ENCODE measurements at places on chromosomes 1 and 21.

DNA sequence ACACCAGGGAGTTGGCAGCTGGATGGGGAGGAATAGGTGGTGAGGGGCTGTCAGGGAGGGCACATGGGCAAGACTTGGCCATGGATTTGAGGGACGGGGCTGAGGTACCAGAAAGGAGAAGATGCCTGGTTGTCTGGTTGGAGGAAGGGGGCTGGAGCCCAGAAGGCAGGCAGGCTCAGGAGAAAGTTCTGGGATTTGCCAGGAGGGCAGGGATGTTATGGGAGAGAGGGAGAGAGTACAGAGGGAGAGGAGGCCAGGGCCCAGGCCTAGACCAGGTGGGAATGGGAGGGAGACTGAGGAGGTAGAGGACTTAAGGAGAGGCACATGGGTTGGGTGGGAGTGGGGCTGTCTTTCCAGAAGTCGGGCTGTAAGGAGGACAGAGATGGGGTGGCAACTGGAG, 4.3 kb downstream of the A3GALT2 start:
- no peak for DNase-seq

DNA sequence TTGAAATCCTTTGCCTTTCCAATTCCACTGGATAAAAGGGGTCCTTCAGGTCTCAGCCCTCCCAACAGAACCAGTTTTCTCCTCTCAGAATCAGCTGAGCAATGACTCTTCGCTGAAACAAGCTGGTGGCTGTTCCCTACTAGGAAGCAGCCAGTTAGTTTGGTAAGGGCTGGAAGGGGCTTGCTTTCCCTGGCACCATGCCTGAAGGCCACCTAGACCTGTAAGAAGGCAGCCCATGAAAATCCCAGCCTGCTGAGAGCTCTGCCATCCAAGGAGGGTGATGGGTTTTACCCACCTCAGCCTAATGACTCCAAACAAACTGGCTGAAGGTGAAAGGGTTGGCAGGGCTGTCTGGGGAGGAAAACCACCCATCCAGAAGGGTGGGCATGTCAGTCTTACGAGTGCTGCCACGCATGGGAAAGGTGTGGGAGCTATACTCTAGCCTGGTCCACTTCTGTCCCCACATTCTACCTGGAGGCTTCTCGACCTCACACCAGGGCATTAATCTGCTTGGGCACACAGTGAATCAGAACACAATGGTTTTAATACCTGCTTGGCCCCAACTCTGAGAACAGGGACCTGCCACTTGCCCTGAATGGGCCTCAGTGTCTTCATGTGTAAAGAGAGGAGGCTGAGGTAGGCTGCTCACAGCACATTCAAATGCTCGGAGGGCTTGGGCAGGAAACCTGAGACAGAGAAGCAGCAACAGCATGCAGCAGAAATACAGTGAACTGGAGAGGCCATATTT, 53.0 kb downstream of the CD46 start:
- no peak for DNase-seq

- DNase-seq: no peak
These were observed 951 bp downstream of the GGPS1 start for GRCh38 chr1:235329139-235329902.

DNA sequence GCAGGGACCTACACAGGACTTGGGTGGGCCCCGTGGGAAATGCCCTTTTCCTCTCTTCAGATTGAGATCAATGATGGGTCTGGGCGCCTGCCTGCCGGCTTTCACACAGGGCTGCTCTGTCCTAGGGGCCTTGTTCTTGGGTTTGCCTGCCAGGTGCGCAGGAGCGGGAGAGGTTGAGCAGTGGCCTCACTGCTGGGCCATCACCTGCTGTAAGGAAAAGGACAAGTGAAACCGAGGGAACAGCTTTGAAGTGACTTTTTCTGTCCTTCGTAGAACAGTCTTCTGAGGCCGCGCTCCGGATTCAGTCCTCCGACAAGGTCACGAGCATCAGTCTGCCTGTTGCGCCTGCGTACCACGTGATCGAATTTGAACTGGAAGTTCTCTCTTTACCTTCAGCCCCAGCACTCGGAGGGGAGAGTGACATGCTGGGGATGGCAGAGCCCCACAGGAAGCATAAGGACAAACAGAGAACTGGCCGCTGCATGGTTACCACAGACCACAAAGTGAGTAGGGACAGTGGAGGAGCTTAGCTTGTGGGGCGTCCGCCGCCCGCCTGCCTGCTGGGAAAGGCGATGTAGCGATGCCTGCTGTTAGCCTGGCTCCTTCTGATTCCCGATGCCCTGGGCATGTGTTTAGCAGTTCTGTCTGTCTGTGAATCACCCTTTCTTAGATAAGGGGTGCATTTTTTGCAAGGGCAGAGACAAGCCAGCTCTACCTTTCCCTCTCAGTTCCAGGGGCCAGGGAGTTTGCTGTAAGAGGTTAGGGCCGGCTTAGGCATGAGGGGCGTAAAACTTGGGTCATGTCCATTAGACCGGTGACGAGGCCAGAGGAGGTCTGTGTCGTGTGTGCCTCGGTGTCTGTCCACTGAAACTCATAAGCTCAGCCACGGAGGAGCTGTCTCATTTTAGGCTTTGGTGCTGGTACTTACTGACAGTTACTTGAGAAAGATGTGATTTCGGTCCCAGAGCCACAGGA, 19.5 kb upstream of the PWP2 start:
- DNase-seq: no peak

- DNase-seq: no peak
These were observed 106.3 kb upstream of the DMRTA2 start for GRCh38 chr1:50529510-50529909.

- no peak for DNase-seq
These were observed 77.8 kb upstream of the C1orf105 start for GRCh38 chr1:172342584-172343239.

- DNase-seq: no peak
These were observed 54.1 kb upstream of the GPR37L1 start for GRCh38 chr1:202068596-202068995.

GRCh38 chr1:36594023-36594422, 111.3 kb upstream of the CSF3R start:
- DNase-seq: no peak

DNA sequence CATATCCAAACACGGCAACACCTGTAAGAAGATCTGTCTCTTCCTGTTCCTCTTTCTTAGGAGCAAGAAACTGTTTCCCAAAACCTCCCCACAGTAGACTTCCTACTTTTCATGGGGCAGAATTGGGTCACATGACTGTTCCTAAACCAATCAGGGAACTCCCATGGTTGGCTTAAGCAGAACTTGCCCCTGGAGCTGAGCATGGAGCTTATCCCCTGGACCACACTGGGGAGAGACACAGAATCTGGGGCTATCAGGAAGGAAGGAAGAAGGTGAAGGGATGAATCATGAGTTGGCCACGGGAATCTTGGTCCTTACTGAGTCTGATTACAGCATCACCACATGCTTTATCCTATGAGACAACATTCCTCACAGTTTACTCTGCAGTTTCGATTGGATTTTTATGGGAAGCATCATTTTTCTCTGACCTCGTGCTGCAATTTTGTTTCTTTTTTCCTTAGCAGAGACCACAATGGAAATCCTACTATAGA, 81.8 kb downstream of the CDC7 start:
- no peak for DNase-seq

DNA sequence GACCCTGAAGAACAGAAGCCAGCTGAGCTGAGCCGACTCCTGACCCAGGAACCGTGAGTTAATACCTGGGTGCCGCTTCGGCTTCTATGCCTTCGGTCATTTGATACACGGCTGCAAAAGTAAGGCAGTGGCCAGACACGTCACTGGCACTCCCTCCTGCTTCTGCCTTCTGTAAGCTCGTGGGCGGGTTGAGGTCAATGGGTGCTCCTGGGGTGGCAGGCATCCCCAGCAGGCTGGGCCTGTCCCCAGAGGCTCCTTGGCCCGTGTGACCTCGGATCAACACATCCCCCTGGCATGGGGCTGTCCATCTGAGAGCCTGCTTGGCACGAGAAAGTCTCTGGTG, 35.7 kb upstream of the COL6A1 start:
- no peak for DNase-seq

DNA sequence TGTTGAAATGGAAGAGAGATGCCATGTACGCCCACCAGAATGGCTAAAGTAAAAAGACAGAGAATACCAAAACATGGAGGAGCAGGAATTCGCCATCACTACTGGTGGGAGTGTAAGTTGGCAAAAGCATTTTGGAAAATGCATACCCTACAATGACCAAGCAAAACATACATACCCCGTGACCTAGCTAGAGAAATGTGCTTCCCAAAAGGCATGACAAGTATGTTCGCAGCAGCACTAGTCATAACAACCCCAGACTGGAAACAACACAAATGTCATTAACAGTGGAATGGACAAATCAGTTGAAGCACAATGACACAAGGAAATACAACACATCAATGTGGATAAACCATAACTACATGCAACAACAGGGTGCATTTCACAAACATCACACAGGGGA, 27.2 kb downstream of the SYT2 start:
- no peak for DNase-seq

DNA sequence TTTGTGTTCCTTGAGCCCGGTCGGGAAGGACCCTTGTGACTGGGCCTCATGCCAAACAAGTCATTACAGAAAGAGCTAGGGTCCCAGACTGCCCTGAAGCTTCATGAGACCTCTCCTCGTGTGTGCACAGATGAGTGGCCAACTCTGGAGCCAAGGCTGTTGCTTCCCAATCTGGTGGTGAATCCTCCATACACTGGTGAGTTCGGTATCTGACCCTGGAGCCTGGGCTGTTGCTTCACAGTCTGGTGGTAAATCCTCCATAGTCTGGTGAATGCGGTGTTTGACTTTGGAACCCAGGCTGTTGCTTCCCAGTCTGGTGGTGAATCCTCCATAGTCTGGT, 737.8 kb downstream of the MATN1 start:
- no peak for DNase-seq

DNA sequence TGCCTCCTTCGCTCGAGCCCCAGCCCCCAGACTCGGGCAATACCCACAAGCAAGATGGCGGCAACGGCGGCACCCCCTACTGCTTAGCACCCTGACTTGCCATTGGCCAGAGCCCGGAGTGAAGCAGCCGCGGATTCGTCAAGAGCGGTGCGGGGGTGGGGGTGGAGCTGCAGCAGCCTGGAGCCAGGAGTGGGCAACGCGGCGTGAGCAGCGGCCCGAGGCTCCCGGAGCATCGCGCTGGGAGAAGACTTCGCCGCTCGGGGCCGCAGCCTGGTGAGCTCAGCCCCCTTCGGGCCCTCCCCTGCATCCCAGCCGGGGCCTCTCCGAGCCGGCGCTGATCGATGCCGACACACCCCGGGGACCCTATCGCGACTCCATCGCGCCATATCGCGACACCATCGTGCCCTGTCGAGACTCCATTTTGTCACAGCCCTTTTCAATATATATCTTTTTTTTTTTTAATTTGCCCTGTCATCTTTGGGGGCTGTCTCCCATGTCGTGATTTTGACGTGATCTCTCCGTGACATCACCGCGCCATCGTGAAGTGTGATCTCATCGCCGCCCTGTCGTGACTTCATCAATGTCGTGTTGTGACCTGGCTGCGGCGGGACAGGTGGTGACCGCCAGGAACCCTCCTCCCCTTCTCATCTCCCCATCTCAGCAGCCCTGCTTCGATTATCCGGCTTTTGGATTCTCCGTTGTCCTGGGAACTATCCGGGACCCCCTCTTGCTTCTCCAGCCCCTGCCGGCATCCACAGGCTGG, at the start of gene NCDN:
NCDN (plus strand) TSS at position 189 of the 763 bp plus-strand sequence; CDS start at position 581, 392 bp downstream.
- DNase-seq: peak; percentile 83

- no peak for DNase-seq
These were observed 217.2 kb upstream of the C1orf105 start for GRCh38 chr1:172203135-172203823.

- no peak for DNase-seq
These were observed 122.9 kb downstream of the MAST2 start for GRCh38 chr1:45926330-45926729.

DNA sequence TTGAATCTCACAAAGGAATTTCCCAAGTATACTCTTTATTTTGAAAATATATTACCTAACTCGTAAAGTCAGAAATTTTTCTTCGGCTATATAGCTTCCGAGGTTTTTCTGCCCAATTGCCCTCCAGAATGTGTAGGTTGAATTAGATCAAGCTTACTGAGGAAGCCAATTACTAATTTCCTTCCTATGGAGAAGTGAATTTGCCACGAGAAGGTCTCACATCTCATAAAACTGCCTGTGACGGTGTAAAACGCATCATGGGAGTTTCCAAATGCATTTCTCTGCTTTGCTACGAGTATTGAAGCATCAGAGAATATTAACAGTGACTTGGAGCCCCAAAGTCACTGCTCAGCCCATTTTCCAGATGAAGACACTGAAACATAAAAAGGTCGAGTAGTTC, 262.3 kb downstream of the PTBP2 start:
- no peak for DNase-seq

GRCh38 chr1:200364831-200365230, 45.0 kb downstream of the ZNF281 start:
- DNase-seq: no peak

DNA sequence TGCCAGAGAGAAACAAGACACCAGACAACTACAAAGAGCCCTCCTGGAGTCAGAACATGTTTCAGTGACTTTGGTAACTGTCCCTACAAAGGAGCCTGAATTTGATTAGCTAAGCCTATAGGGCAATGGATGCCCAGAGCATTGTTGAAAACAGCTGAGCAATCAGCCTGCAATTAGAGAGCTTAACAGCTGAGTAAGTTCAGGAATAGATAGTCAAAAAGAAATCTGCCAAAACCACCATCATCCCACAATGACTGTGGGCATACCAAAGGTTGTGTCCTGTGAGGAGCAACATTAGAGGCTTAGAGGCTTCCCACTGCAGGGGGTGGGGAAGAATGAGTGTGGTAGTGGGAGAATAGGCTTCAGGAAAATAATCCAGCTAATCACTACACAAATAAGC, 32.1 kb downstream of the SH3BP5L start:
- DNase-seq: no peak

- no peak for DNase-seq
These were observed 202.2 kb upstream of the MAP1LC3C start for GRCh38 chr1:242201090-242201489.

DNA sequence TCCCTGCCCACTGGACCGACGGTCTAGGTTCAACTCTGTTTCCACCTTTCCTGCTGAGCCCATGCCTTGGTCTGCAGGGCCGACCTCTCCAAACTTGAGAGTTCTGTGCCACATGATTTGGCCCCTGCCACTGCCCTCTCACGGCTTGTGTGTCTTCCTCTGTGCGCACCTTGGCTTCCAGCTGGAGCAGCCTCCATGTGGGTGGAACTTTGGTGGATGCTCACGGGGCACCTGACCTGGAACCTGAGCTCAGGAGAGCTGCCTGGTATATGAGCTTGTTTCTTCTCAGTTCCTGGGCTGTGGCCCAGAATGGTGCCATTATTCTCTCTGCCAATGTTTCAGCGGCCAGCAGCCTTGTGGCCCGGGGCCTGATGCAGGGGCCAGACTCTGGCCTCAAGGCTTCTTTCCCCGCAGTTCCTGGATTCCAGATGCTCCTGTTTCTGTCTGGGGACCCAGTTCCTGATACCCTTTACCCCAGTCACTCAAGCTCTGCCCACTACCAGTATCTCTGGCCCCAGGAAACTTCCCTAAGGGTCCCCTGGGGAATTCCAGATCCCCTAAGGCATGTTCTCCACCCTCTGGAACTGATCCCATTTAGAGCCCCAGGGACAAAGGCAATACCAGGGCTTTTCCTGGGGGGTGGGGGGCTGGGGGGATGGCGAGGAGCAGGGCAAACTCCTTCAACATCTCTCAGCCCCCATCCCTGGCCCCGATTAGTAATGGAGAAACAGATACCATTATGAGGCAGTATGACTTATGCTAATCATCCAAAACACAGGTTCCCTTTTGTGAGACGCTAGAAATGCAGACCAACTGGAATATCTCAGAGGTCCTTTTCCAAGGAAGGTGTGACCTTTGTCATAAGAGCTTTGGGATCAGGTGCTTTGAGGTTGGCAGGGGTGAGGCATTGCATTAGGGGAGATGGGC, 11.1 kb downstream of the QSOX1 start:
- no peak for DNase-seq
